ENCODE measurements at places on chromosomes 1 and 21. TPM values are rescaled to one million over a fixed set of nuclear protein-coding genes. Genes with fewer than 3 reads are reported as not detected.

DNA sequence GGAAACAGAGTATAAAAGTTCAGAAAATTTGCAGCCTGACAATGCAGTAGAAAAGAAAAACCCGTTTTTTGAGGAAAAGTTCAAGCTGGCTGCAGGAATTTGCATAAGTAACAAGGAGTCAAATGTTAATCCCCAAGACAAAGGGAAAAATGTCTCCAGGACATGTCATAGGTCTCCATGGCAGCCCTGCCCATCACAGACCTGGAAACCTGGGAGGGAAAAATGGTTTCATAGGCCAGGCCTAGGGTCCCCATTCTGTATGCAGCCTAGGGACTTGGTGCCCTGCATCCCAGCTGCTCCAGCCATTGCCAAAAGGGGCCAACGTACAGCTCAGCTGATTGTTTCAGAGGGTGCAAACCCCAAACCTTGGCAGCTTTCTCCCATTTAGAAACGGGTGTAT, 3.6 kb upstream of the KCNT2 start:
- H3K36me3 ChIP-seq: no peaks in the 10 kb centered on the region
- no peak overlapping the region for H3K4me3 ChIP-seq
- no peaks in the 10 kb centered on the region for H3K4me1 ChIP-seq
- no peak for DNase-seq
- no peaks in the 10 kb centered on the region for H3K27me3 ChIP-seq
- no peak overlapping the region for H3K27ac ChIP-seq

GRCh38 chr1:18748435-18748834, 111.0 kb downstream of the TAS1R2 start:
- no peaks in the 10 kb centered on the region for H3K36me3 ChIP-seq
- H3K27ac ChIP-seq: no peak overlapping the region
- no peak for DNase-seq
- H3K4me1 ChIP-seq: no peaks in the 10 kb centered on the region
- H3K4me3 ChIP-seq: no peak overlapping the region
- peaks cover 48% of the 10 kb centered on the region for H3K27me3 ChIP-seq

The OR14K1 gene
- not detected for total RNA-seq

The C1orf94 gene
- not detected for total RNA-seq

The LRRC39 gene
- 0.85 TPM for total RNA-seq

The F13B gene
- total RNA-seq: not detected

Data from PC-9 (cell line).